ENCODE measurements at places on chromosomes 16 and 17.

DNA sequence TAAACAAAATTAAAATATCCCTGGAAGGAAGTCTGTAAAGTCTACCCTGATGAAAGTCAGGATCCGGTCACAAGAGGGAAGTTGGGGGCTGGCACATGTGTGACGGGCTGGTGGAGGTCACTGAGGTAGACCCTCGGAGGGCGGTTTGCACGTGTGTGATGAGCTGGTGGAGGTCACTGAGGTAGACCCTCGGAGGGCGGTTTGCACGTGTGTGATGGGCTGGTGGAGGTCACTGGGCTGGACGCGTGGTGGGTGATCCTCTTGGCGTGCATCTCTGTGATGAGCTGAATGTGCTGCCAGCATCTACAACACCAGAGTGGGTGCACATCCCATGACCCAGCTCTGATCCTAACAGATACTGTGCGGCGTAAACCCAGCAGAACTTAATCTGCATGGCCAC lies 43.7 kb upstream of the METRNL start:
- no peak for DNase-seq

DNA sequence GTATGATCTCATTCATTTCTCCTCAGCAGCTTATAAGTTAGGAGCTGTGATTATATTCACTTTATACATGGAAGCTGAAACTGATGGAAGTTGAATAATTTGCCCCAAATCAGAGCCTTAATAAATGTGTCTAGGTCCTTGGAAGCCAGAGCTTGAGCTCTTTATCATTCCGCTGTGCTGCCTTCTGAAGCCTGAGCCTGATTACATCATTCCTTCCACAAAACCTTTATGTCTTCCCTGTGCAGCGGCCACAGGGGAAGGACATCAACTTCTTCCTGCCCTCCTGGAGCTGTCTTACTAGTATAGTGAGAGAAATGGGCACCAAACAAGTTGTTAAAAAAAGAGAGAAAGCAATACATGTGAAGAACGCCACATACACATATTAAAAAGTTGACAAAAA lies 6.8 kb downstream of the TNRC6C start:
- DNase-seq, result no peak

- DNase-seq, result no peak
Measured at GRCh38 chr17:38603786-38604478, 1.8 kb downstream of the SRCIN1 start.

DNA sequence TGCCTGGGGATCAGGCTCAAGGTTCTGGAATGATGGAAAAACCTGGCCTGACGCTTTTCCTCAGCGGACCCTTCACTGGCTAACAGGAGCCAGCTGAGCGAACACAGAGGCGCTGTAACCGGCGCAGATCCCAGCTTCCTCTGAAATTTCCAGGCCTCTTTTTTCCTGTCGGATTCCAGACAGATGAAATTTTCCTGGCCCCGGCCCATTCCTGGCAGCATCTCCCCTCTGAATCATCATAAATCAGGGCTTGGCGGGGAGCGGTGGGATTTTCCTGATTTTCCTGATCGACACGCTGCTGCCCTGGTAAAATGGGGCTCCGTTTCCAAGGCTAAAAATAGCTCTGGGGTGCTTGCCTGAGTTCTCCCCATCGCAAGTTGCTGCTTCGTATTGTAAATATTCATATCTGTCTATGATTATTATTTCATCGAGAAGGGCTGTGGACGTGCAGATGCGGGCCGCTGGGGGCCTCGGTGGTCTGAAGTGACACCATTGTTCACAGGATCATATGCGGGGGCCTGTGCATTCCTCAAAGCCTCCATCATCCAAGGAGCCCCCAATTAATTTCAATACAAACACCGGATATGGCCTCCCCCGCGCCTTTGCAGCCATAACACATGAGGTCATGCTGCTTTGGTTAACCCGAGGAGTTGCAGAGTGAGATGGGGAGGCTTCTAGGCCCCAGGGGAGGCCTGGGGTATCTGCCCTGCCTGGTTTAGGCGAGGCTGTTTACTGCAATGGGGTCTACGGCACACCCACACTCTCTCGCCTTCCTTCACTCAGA lies 45.8 kb upstream of the ETV4 start:
- DNase-seq, result no peak

DNA sequence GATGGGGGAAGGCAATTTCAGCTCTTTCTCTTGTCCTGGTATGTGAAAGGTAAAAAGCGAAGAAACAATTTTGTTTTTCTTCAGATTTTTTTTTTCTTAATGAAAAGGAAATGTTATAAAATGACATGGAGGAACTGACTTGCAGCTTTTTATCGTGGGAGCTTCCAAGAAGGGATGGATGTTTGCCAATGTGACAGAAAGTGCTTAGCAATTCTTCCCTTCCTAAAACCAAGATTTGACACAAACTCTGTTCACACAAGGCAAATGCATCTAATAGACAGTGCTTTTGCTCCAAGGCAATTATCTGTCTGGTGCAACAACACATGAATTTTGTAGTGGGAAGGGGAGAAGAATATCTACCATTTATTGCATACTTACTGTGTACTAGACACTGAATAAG lies 988.5 kb downstream of the CDH11 start:
- no peak for DNase-seq

- DNase-seq, result no peak
Measured at GRCh38 chr16:78448658-78449271, 349.3 kb downstream of the WWOX start.

DNA sequence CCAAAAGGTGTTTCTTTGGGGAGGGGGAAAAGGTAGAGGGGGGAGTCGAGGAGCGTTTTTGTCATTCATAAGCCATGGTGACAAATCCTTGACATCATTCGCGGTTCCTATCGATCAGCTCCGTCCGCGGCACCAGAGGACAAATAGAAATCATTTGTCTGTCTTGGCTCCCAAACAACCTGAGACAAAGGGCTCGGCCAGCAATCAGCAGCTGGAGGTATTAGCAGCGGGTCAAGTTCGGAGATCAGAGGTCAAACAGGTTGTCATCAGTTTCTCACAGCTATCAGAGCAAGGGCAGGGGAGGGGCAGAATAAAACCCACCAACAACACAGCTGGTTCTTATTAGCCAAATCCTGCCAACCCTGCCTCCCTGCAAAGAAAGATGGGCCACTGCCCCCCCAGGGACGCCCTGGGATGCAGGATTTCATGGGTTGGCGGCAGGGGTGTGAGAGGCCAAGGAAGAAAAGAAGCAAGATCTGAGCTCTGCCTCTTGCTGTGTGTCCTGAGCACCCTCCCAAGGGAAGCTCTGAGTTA lies 145.3 kb upstream of the LHX1 start:
- no peak for DNase-seq

DNA sequence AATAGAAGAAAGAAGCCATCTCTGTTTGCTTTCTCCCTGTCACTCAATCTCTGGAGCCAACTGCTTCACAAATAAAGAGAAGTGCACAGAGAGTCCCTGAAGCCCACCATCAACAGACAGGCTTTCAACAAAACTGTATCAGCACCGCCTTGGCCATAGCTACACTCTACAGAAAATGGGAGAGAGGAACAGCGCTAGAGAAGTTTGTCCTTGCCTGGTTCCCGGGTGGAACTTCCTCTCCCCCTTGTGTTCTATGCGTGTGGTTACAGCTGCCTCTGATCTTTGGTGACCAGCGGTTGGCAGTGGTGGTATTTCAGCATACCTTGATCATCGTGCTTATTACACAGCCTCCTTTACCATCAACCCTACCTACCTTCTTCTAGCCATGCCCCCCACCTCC lies 91.4 kb upstream of the CCL2 start:
- no peak for DNase-seq

GRCh38 chr17:82098939-82099763 lies 1.1 kb upstream of the FASN start:
- no peak for DNase-seq

GRCh38 chr17:70288540-70289290 lies 119.4 kb downstream of the KCNJ2 start:
- no peak for DNase-seq

DNA sequence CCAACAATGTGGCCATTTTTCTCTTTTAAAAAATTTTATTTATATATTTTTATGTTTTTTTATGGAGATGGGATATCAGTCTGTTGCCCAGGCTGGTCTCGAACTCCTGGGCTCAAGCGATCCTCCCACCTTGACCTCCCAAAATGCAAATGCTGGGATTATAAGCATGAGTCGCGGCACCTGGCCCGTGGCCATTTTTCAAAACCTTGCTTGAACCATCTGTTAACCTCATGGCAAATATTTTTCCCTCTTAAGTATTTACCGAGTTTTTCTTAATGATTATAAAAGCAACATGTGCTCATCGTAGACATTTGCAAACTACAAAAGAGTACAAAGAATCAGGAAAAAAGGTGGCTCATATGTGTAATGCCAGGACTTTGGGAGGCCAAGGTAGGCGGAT lies 127.6 kb downstream of the ABCC6 start:
- no peak for DNase-seq

DNA sequence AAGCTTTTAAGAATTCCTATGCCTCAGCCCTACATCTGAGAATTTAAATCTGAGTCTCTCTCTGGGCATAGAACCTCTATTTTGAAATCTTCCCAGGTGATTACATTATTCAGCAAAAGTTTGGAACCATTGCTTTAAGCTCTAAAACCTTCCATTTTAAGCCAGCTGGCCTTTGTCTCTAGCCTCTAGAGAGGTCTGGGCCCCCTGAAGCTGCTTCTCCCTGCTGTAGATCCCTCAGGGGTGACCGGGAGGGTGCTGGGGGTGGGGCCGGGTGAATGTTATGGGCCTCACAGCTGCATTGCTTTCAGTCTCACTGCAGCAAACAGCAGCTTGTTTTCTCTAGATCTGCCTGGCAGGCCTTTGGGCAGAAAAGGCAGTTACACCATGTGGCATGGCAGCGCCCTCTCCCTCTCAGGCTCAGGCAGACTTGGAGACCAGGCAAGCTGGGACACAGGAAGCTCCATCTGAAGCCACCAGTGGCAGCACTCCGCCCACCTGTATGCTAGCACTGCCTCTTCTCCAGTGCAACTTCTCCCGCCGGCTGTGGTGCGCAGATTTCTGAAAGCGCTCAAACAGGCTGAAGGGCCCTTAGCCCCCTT lies 66.3 kb downstream of the MPRIP start:
- DNase-seq, result no peak

- no peak for DNase-seq
Measured at GRCh38 chr17:38704606-38705522, at the start of gene MLLT6. MLLT6 (plus strand) TSS chr17:38705273; CDS start chr17:38705633, 360 bp downstream.

- no peak for DNase-seq
Measured at GRCh38 chr16:17162560-17162959, 308.2 kb downstream of the XYLT1 start.

DNA sequence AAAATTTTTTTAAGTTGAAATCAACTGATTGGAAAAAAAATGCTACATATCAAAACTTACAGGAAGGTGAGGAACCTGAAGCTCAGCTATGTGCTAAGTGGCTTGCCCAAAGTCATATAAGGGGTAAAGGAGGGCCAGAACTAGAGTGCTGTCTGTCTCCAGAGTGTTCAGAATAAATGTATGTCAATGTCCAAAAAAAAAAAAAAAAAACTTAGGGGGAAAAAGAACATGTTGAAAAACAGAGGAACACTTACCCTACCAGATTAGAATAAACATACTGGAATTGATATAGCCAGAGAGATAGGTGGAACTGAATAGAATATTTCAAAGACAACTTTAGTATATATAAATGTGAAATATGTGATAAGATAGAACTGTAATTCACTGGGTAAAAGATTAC lies 11.5 kb downstream of the DCAF7 start:
- no peak for DNase-seq

DNA sequence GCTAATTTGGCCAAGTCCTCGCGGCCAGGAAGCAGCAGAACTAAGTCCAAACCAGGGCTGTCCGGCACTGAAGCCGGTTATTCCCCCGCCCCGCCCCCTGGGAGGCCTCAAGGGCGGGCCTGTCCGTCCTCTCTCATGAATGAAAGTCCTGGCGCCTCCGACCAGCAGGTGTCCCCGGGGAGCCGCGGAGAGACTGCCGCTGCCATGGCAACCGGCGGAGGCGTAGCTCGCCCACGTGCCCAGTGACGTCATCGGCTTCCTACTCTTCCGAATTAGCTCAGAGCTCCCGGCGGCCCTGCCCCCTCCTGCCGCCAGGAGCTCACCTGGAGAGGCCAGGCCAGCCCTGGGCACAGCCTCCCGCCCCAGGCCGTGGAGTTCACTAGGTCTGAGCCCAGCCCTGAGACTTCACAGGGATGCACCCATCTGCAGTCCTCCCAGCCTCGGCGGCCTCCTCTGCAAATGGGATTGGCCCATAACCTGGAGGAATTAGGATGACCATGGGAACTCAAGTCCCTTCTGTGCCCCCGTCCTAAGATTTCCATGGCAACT lies 1.3 kb downstream of the SPATA2L start:
- peak; percentile 97 for DNase-seq

DNA sequence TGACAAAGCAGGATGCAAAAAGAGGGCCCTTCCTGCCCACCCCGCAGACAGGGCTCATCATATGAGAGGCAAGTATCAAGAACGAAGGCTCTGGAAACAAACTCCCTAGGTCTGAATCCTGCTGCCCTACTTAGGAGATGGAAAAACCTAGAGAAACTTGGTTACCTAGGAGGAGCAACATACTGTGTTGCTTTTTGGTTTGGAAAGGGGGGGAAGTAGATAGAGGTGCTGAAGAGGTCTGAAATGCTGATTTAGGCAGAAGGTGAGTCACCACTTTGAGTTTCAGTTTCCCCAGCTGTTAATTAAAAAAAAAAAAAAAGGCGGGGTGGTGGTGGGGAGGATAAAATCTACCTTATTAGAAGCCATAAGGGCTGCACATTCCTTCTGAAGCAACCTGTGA lies 1.5 kb downstream of the N4BP1 start:
- no peak for DNase-seq

GRCh38 chr17:83068641-83069570 lies 10.5 kb upstream of the METRNL start:
- no peak for DNase-seq

DNA sequence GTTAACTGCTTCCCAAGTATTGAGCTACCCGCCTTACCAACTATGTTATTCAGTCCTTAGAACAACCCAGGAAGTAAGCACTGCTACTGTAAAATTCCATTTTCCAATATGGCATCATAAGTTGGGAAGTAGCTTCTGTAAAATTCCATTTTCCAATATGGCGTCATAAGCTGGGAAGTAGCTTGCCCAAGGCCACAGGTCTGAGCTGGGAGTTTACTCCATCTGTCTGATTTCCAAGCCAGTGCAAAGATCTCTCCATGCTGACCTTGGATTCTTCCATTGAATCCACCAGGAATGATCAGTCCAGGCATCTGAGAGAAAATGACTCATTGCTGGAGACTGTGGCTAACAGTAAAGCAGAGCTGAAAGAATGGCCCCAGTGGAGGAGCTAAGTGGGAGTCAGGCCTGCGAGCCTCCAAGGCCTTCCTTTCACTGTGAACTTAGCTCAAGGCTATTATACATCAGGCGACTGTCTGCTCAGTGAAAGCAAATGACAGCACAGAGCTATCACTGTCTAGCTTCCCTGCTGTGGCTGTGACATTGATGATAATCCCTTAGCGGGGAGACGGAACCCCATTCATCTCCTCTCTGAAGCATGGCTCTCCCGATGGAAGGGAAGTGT lies 430.4 kb downstream of the HAPSTR1 start:
- no peak for DNase-seq
